ENCODE measurements at places on chromosomes 3 and 15. TPM values are rescaled to one million over a fixed set of nuclear protein-coding genes. Genes with fewer than 3 reads are reported as not detected.

The ZNF620 gene
- 0.65 TPM for total RNA-seq

The CGNL1 gene
- 0.65 TPM for total RNA-seq

The PLAAT1 gene
- not detected for total RNA-seq

The NBEAL2 gene
- total RNA-seq, result 7.8 TPM

The MEX3B gene
- total RNA-seq, result 2.3 TPM

The GOLGA6L22 gene
- total RNA-seq, result not detected

The MST1R gene
- 1.1 TPM for total RNA-seq

The KBTBD13 gene
- not detected for total RNA-seq

The TLR9 gene
- total RNA-seq, result not detected

The GALNT15 gene
- total RNA-seq, result 9.4 TPM

The NEK10 gene
- 10.9 TPM for total RNA-seq

The PLA1A gene
- not detected for total RNA-seq

The ARPP21 gene
- total RNA-seq, result not detected

The RYR3 gene
- total RNA-seq, result under 0.01 TPM

The ALDH1A3 gene
- total RNA-seq, result 302 TPM

The GSK3B gene
- total RNA-seq, result 71.4 TPM

The EIF4E3 gene
- total RNA-seq, result 4.9 TPM

The REC114 gene
- total RNA-seq, result not detected

The UPK1B gene
- total RNA-seq, result not detected

Measured in hair follicle dermal papilla cell (primary cell).